ENCODE measurements at places on chromosomes 16 and 17.

DNA sequence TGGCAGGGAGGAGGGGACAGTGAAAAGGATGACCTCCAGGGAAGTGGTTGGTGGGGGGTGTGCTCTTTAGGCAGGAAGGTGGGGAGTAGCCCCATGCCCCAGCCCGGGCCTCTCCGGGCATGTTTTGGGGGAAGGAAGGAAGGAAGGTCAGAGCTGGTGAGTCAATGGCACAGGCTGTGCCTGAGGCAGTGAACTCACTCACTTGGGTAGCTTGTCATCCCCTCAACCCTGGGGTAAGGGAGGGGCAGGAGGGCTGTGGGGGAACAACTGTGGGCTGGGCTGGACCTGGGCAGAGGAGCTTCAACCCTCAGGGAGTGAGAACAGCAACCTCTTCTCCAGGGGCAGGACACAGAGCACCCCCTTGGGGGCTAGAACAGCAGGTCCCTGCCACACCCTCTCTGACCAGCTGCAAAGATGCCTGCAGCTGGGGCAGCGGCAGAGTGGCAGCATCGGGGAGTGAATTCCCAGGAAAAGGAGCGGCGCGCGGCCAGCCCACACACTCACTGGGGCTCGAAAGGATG lies 6.3 kb downstream of the CSF3 start:
- DNase-seq = no peak

DNA sequence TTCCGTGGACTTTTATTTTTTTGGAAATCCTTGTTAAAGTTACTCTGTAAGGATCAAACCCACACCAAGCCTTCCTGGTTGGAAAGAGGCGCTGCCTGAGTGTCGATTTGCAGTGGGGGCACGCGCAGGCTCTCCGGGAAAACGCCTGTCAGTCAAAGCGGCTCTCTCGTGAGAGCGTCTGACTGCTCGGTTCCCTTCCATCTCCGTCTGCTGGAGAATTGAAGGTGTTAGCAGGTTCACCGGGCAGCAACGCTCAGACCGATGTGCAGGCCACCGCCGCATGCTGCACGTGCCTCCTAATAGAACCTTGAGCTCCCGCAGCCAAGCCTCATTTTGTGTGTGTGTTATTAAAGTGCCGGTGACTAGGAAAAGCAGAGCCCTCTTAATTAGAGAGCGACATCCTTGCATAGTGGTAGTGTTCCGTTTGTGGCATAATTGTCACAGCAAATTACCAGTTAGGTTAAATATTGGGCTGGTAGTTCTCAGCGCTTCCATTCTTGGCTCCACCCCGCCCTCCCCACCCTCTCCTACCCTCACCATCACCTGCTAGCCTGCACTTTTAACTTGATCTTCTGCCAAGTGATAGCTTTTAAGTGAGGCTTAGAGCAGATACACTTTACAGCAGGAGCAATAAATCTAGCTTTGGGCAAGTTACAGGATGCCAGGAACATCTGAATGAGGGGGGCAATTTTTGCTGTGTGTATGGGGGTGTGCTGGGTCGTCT lies 75.5 kb downstream of the RPA1 start:
- DNase-seq = peak; percentile 14

DNA sequence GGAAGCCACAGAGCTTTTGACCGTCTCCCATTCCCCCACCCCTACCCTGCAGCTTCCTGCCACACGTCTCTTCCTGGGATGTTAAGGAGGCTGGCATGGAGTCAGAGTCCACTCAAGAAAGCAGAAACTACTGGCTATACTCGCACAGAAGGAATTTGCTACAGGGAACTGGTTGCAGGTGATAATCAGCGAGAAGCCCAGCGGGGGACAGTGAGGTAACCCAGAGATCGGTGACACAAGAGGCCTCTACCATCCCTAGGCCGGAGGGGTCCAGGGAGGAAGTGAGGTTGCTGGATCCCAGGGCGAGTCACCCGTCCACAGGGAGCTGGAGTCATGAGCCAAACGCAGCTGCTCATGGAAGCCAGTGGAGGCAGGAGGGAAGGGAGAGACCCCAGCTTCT lies 93.7 kb downstream of the SDK2 start:
- no peak for DNase-seq

- no peak for DNase-seq
Observed at GRCh38 chr17:72101526-72101925, 19.3 kb upstream of the SOX9 start.

DNA sequence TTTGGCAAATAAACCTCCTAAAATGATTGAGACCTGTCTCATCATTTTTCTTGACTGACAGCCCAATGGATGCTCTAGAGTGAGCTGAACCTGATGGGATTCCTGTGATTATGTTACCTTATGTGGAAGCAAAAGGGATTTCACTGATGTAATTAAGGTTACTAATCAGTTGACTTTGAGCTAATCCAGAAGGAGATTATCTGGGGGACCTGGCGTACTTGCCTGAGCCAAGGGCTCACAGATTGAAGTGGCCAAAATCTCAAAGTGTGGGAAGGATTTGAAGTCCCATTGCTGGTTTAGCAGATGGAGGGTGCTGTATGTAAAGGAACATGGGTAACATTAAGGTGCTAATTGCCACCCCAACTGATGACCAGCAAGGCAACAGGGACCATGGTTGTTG lies 214.0 kb downstream of the CPPED1 start:
- no peak for DNase-seq

GRCh38 chr17:59751955-59752413 lies 44.5 kb downstream of the VMP1 start:
- DNase-seq = no peak

- DNase-seq = peak; percentile 30
Observed at GRCh38 chr16:57732037-57732436, 3.5 kb upstream of the KATNB1 start.

GRCh38 chr16:66574531-66574930 lies 4.7 kb upstream of the CMTM2 start:
- no peak for DNase-seq

DNA sequence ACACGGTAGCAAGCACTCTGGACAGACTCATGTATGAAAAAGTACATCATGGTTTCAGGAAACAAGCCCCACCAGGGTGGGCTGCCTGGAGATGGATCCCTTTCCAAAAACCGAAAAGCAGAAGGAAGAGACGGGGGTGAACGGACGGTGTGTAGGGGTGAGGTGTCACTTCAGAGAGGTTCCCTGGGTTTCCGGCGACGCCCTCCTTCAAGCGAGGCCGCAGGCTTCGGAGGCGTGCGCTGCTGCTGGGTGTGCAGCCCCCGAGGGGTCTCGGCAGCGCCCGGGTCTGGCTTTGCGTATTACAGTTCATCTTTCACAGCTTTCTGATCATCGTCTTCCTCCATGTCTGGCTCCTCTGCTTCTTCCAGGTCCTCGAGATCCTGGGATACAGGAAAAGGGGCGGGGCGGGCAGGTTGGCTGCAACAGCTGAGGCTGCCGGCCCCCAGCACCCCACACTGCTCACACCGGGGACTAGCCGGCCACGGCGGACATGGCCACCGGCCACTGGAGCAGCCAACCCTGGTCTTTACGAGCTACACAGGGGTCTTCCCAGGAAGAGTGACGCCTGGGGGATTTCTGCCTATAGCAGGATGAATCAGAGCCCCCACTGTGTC lies 9.0 kb upstream of the PPP1R27 start:
- DNase-seq = no peak

DNA sequence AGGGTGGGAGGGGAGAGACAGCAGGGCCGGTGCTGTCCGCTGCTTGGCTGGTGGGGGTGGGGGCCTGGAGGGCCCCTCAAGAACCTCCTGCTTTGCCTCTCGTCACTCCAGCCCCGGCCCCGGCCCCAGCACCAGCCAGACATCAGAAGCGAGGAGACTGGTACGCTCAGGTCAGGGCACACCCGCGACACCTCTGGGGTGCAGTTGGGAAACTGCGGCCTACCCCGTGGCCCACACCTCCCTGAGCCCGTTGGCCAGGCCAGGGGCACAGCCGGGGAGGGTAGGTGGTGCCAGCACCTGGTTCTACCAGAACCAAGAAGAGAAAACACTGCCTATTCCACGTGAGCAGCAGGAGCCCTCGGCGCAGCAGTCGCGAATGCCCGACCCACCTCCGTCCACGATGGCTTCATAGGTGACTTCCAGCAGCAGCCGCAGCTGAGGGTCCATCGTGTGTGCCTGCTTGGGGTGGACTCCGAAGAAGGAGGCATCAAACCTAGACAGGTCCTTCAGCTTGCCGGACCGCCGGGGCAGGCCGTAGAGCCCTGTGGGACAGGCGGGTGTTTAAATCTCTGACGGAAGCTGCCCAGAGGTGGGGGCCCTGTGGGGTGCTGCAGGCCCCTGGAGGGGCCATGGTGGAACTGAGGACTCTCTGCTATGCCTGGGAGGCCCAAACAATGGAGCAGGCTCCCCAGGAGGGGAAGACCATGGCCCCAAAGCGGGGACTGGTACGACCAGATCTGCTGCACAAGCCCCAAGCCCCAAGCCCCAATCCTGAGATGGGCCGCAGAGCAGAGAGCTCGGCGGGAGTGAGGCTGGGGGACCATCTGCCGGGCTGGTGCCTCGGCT lies 2.9 kb downstream of the FASN start:
- DNase-seq = no peak

- DNase-seq = no peak
Observed at GRCh38 chr17:32102646-32103186, 39.6 kb upstream of the RHOT1 start.

- no peak for DNase-seq
Observed at GRCh38 chr16:86378831-86379504, 131.4 kb upstream of the FOXF1 start.

DNA sequence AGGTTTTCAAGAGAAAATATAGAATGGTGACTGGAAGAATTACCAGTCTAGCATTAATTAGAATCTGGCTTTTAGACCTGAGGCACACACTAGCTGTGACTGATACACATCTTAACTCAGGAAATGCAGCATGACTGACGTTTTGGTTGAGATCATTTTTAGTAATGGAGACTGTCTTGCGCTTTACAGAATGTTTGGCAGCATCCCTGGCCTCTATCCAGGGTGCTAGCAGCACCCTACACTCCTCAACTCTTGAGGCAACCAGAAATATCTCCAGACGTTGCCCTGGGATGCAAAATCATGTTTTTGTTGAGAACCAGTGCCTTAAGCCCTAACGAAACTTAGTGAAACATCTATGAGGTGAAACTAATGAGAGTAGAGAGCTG lies 109.0 kb downstream of the HS3ST3A1 start:
- DNase-seq = no peak

- DNase-seq = peak; percentile 82
Observed at GRCh38 chr16:46715769-46716305, 26.4 kb downstream of the ORC6 start.

GRCh38 chr16:66605177-66605978 lies 874 bp downstream of the CMTM3 start:
- DNase-seq = no peak

DNA sequence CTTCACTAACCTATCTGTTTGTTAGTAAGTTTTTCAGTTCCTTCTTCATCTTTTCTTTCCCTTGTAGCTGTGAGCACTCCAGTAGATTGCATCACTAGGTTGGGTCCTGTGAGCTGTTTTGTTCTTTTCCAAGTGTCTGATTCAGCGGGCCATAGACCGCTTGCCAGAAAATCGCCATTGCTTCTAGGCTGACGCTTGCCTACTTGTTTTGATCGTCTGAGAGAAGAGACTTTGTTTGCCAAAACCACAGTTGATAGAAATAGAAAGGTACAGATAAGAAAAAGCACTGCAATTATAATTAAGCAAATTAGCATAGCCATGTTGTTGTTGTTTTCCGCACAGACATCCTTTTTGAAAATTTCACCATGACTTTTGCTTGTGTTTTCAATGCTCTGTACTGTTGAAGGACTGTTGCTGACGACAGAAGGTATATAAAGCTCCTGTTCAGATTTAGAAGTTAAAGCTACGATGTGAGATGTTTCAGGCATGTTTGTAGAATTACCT lies 3.1 kb downstream of the EVI2A start:
- DNase-seq = peak; percentile 54

- no peak for DNase-seq
Observed at GRCh38 chr17:80513892-80514291, 30.7 kb upstream of the RPTOR start.
